ENCODE measurements at places on chromosomes 3 and 15.

DNA sequence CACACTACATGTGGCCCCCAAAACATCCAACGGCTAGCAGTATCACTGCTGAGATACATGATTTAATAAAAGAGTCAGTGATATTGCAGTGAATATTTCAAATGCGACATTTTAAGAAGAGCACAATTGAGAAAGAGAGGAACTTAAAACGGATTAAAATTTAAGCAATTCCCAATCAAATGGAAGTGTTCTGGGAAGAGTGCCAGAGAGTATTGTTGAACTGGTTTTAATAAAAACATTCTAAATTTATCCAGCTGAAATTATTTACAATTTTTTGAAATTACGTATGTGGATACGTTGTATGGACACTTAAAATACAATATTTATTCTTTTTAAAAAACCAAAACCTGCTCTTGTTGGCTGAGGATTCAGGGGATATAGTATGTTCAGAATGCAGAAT lies 117.7 kb downstream of the C3orf38 start:
- no peak for DNase-seq

DNA sequence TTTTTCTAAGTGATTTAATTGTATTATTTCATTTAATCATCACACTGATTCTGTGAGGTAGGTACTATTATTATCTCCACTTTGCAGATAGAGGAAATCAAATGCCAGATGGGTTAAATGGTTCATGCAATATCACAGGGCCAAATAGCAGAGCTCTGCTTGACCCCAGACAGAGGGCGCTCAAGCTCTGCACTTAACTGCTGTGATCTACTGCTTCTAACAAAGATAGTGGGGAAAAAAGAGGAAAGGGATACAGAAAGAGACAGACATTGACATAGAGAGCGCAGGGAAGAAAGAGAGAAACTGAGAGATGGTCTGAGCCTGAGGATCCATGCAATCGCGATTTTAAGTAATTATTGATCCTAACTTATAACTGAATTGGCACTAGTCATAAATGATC lies 279.1 kb upstream of the THRB start:
- DNase-seq = peak; percentile 8

GRCh38 chr3:160038862-160039562 lies 50.4 kb downstream of the IL12A start:
- DNase-seq = no peak

- DNase-seq = no peak
Observed at GRCh38 chr3:192299921-192300320, 427.4 kb downstream of the FGF12 start.

GRCh38 chr15:66019826-66020398 lies 150.6 kb downstream of the RAB11A start:
- DNase-seq = no peak

DNA sequence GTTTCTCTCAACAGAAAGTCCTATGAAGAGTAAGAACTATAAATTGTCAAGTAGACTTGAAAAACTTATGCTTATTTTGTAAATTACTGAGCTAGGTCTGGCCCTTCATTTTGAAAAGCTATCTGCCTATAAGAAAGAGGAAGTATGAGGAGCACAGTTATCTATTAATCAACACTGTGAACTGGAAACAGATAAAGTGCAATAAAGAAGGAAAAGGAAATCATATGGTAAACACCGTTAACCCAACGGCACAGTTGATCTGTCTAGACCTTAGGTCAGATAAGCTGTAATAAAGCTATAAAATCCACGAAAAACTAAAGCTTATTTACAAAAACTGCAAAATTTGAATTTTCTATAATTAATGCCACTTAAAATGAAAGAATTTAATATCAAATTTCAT lies 242.5 kb downstream of the ZBTB20 start:
- DNase-seq = no peak

- DNase-seq = no peak
Observed at GRCh38 chr15:92907896-92908712, 8.0 kb downstream of the CHD2 start.

- no peak for DNase-seq
Observed at GRCh38 chr15:69342460-69343076, 43.9 kb downstream of the PAQR5 start.

DNA sequence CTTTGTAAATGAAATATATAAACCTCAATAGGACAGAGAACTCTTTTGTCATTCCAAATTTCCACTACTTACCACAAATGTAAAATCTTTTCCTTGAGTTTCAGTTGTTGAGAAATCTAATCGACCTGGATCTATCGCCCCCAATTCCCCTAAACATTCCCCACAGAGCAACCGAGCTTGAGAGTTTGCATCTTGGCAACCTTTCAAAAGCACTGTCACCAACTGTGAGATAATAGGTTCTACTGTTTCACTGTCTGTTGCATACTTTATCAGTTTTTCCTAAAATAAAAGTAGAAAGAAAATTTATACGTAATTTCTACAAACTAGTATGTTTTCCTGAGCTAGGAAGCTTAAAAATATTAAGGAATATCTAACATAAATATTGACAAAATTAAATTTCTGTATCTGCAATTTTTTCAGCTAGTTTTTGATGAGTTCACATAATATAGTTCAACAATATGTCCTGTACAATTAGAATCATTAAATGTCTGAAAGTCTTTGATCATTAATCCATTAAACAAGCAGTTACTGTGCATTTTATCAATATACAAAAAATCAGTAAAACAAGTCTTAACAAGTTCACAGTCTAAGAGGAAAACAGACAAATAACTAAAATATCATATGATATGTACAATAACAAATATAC lies 54.5 kb downstream of the ATR start:
- DNase-seq = no peak

GRCh38 chr15:67101911-67102598 lies 36.7 kb downstream of the SMAD3 start:
- no peak for DNase-seq

- no peak for DNase-seq
Observed at GRCh38 chr3:148070041-148070440, 627.7 kb upstream of the AGTR1 start.

DNA sequence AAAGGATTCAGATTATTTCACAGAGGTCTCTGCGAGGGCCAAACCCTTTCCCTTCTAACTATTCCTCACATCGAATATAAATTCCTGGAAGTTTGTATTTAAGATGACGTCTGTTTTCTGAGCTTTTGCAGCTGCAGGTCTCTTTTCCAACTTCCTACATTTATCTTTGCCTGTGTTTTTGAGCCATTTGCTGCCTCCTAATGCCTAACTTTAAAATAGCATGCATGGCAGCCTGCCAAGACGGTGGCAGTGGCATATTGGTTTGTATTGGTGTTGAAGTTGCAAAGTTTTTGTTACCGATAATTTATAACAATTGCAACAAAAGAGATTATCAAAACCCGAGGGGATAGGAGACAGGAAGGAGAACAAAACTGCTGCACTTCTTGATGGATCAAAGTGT lies 187.1 kb upstream of the DNAJC19 start:
- no peak for DNase-seq

DNA sequence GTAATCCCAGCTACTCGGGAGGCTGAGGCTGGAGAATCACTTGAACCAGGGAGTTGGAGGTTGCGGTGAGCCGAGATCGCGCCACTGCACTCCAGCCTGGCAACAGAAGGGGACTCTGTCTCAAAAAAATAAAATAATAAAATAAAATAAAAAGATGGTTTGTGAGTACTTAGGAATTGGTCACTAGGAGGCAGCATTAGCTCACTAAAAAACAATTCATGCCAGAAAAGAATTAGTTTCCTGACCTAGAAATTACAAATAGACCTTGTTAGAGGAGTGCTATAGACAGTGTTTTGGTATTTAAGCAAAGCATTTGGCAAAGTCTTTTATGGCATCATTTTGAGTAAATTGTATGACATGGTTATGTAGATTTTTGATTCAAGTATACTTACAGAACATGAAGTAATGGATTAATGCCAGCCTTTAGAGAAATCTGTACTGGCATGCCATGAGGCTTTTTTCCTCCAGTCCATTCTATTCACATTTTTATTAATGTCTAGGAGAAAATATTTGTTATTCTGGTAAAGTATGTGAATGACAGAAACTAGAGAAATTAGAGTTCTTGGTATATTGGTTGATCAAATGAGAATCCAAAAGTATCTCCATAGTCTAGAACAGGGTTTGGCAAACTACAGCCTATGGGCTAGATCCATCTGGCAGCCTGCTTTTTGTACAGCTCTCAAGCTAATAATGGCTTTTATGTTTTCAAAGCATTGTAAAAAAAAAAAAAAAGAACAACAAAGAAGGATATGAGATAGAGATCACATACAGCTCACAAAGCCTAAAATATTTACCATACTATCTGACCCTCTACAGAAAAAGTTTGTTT lies 81.6 kb downstream of the LRRC49 start:
- DNase-seq = peak; percentile 2

DNA sequence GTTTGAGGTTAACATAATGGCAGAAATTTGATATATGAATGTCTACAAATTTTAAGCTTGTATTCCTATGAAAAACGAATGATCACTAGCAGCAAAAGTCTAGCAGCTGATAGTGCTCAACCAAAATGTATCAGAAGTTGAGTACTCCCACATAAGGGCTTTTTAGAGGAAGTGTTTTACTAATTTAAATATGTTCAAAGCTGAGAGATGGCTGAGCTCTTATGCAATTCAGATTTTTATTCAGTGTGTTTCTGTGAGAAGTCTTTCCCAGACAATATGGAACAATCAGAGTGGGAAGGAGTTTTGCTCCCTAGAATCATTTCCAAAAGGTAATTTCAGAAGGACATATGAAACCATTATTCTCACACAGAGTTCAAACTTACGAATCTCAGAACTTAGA lies 327.0 kb downstream of the ZPLD1 start:
- no peak for DNase-seq

- DNase-seq = no peak
Observed at GRCh38 chr3:61919371-61919770, 358.0 kb downstream of the PTPRG start.

- no peak for DNase-seq
Observed at GRCh38 chr3:184683900-184684560, 27.8 kb downstream of the MAGEF1 start.

GRCh38 chr15:70698426-70698825 lies 64.9 kb downstream of the UACA start:
- DNase-seq = no peak

- DNase-seq = no peak
Observed at GRCh38 chr15:75532413-75533250, 46.5 kb downstream of the PTPN9 start.

GRCh38 chr15:27414168-27414870 lies 443.3 kb downstream of the GABRG3 start:
- no peak for DNase-seq

- DNase-seq = no peak
Observed at GRCh38 chr15:93124126-93124525, 35.1 kb upstream of the RGMA start.

DNA sequence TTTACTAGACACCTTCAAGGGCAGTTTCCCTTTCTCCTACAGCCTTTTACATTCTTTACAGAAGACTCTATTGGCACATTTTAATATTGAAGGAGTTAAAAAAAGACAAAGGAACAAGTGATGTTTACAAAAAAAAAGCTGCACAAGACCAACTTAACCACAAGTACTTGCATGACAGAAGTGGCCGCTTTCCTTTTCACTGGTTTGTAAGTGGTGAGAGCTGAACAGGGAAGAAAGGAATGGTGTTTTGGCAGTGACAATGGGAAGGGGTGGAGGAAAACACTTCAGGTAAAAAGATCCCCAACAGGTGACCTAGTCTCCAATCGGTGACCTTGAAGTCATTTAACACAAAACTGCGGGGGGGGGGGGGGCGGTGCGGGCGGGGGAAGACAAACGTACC lies 1.1 kb downstream of the WDR72 start:
- no peak for DNase-seq

DNA sequence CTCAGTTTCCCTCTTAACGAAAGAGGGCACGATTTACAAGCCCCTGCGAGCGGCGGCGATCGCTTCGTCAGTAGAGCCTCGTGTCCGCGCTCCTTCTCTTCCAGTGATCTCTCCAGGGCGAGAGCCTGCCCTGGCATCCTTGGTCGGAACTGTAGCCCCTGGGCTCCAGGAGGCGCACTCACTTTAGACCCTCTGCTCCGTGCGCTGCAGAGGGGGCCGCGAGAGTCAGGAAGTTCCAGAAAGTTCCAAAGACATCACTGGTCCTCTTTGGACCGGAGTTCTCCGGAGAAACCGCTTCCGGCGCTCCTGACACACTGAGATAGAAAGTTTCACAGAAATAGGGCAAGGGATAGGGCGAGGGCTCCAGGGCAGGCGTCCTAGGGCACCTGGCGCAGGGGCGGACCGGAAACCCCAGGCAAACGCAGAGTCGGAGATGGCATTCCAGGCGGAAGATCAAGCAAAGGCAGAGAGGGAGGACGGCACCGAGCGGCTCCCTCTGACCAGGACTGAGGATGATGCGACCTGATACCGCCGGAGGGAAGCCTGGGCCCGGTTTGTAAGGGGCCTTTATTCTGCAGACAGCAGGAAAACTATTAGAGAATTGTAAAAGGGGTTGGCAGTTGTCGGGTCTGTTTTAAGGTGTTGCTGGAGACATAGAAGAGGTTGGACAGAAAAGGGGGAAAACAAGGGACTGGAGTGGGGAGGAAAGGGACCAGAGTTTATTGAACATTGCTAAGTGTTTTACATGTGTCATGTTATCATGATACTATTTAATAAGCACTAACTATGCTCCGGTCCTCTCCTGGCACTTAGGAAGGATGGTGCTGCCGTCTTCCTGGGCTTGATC lies 1.3 kb upstream of the CPEB1 start:
- no peak for DNase-seq

GRCh38 chr3:44584646-44585501 lies at the start of gene ZNF660:
TSS of gene ZNF660 (plus strand) at chr3:44584964. CDS start at chr3:44594194, 9,230 bp downstream.
- no peak for DNase-seq

- no peak for DNase-seq
Observed at GRCh38 chr3:188174317-188175044, 20.5 kb downstream of the LPP start.

DNA sequence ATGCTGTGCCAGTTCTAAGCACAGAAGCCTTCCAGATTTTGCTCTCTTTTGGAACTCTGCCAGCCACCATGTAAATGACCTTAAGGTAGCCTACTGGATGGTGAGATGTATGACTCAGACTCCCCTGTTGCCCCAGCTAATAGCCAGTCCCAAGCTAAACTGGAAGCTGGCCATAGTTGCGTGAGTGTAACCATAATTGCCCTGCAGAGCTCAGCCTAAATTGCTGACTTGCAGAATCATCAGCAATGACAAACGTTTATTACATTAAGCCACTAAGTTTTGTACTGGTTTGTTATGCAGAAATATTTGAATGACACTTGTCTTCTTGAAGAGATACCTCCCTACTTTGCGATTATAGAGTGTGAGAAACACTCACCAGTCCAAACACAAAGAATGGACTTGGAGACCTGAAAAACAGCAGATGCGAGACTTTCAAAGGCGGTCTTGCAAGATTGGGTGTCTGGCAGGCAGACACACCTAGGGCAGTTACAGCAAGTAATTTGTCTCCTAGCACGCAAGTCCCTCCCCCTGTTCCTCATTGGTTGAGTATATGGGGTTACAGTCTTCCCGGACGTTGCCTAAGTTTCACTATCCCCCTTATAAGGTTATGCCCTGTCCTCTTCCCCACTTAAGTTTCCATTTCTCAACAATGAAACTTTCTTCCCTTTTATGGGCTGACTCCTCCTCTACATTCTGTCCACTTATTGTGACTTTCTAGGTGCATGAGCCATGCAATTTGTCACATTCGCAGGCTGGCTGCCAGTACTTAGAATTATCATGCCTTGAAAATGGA lies 83.6 kb upstream of the XCR1 start:
- DNase-seq = peak; percentile 47
